Aorta (tissue), 5 donors: ENCODE measurements at places on chromosomes 16 and 17. TPM values are rescaled to one million over a fixed set of nuclear protein-coding genes. Genes with fewer than 3 reads are reported as not detected.

GRCh38 chr17:4856271-4856936 lies 23.3 kb downstream of the MINK1 start:
- DNase-seq = no peak
- no peak overlapping the region for H3K27ac ChIP-seq
- no peaks in the 10 kb centered on the region for H3K27me3 ChIP-seq
- H3K4me1 ChIP-seq = no peaks in the 10 kb centered on the region
- no peaks in the 10 kb centered on the region for H3K36me3 ChIP-seq

DNA sequence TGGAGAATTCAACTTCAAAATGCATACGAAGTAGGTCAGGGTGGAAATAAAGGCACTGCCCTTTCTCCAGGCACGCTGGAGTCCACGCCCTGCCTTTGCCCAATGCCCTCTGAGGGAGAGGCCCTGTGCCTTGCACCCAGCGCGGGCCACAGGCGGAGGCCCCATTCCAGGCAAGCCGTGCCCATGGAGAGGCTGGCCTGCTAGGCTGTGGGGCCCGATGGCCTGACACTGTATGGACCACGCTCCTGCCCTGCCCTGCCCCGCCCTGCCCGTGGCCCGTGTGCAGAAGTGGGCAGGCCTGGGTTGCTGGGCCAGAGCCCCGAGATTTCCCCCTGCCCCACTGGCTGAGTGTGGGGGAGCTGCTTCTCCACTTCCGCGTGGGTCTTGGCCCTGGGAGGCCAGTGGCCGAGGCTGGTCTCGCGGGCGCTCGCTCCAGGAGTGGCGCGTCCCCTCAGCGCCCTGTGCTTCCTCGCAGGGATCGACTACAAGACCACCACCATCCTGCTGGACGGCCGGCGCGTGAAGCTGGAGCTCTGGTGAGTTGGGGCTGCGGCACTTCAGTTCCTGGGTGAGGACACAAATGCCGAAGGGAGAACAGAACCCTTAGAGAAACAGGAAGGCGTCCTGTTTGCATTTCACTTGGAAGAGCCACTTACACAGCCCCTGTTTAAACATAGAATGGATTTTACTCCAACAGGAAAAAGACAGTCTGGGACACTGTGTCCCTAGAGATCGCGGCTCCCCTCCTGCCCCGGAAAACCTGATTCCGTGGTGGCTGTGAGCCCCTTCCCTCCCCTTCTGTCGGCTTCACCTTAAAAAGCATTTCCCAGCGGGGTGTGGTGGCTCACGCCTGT lies 13.8 kb upstream of the WFIKKN1 start:
- no peaks in the 10 kb centered on the region for H3K4me1 ChIP-seq
- no peak for DNase-seq
- no peaks in the 10 kb centered on the region for H3K27me3 ChIP-seq
- no peaks in the 10 kb centered on the region for H3K36me3 ChIP-seq
- no peak overlapping the region for H3K27ac ChIP-seq

DNA sequence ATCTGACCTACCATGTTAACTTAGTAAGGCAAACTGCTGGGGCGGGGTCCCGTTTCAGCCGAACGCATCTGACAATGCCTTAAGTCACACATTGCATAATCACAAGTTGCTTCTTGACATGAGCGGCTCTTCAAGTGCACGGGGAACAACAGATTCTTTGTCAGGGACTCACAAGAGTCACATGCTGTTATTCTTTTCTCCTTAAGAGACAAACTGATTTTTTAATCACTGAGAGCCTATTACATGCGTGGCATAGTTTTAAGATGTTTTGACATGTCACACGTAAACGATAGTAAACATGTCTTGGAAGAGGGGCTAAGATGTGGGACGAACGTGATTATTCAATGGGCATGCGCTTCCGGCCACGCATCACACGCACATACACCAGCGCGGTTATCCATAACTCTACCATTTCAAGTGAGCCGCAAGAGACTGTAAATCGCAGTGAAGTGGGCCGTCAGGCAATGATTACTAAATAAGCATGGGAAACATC lies 63.4 kb downstream of the ADCY9 start:
- H3K4me3 ChIP-seq = peak overlapping the region; percentile 4
- peak overlapping the region; percentile 72 for H3K27ac ChIP-seq
- H3K36me3 ChIP-seq = no peaks in the 10 kb centered on the region
- peak; percentile 64 for DNase-seq
- H3K27me3 ChIP-seq = no peaks in the 10 kb centered on the region

- DNase-seq = no peak
- no peak overlapping the region for H3K4me3 ChIP-seq
- no peak overlapping the region for H3K27ac ChIP-seq
- H3K27me3 ChIP-seq = no peaks in the 10 kb centered on the region
Observed at GRCh38 chr16:3587547-3588110, 10.4 kb upstream of the NLRC3 start.

- no peaks in the 10 kb centered on the region for H3K27me3 ChIP-seq
- peak overlapping the region; percentile 50 for H3K27ac ChIP-seq
- H3K4me1 ChIP-seq = peaks cover 2% of the 10 kb centered on the region
Observed at GRCh38 chr17:68456339-68457167, 743 bp downstream of the WIPI1 start.

DNA sequence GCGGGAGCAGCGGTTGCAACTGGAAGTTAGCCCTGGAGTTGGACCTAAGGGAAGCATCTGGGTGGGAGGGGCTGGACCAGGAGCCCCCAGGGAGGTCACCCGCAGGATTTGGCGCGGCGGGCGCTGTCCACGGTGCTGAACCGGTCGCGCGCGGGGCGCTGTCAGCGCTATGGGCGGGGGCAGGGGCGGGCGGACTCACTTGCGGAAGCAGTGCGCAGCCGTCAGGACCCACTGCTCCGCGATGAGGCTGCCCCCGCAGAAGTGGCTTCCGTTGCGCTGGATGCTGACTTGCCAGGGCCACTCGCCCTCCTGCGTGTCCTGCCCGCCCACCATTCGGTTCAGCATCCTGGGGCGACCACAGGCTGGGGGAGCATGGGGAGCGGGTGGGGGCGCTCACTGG lies 4.5 kb downstream of the PRSS27 start:
- H3K4me1 ChIP-seq = no peaks in the 10 kb centered on the region
- no peak overlapping the region for H3K27ac ChIP-seq
- peak; percentile 90 for DNase-seq
- no peaks in the 10 kb centered on the region for H3K36me3 ChIP-seq
- no peaks in the 10 kb centered on the region for H3K27me3 ChIP-seq
- no peak overlapping the region for H3K4me3 ChIP-seq

DNA sequence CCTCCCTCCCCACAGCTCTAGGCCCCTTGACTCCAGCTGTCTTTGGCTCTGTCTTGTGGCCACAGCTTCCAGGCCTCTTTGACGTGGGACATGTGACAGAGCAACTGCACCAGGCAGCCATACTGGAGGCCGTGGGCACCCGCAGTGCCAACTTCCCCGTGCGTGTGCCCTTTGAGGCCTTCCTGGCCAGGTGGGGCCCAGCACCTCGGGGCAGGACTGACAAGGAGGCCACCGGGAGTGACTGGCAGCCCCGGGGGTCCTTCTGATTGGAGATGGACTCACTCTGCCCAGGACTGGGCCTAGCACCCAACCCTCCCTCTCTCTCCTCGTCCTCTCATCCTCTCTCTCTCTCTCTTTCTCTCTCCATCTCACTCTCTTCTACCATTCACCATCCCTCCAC lies 15.5 kb downstream of the MYO15B start:
- no peak for DNase-seq
- H3K4me1 ChIP-seq = no peaks in the 10 kb centered on the region
- H3K27me3 ChIP-seq = no peaks in the 10 kb centered on the region
- no peak overlapping the region for H3K27ac ChIP-seq
- H3K4me3 ChIP-seq = no peak overlapping the region

GRCh38 chr17:21376759-21377690 lies 868 bp downstream of the KCNJ12 start:
- no peaks in the 10 kb centered on the region for H3K36me3 ChIP-seq
- H3K27me3 ChIP-seq = no peaks in the 10 kb centered on the region
- no peak overlapping the region for H3K27ac ChIP-seq
- no peaks in the 10 kb centered on the region for H3K4me1 ChIP-seq
- DNase-seq = no peak
- peak overlapping the region; percentile 15 for H3K4me3 ChIP-seq

DNA sequence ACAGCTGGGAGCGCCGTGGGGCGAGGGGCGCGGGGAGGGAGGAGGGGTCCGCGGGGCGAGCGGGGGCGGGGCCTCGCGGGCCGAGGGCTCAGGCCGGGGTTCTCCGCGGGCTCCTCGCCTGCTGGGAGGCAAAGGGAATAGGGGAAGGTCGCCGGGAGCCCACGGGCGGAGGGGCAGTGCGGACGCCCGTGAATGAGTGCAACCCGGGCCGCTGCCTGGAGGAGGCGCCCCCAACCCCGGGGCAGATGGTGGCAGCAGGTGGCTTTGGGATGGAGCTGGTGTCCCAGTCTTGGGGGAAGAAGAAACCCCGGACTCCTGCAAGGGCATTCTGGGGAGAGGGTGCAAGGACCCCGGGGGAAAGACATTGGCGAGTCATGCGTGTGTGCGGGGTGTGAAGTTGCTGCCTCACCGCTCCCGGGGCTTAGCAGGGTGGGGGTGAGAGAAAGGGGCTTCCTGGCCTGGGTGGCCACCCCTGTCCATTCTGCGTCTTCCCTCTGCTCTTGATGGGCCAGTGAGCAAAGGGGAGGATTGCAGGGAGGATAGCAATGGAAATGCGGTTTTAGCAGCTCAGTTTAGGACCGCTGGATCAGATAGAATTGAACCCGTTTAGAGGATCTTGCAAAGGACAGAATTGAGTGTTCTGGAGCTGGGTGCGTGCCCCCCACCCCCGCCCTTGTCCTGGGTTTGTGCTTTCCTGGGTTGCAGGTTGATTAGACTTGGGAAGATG lies 526 bp downstream of the KIAA0513 start:
- H3K27me3 ChIP-seq = no peaks in the 10 kb centered on the region
- DNase-seq = peak; percentile 61
- H3K27ac ChIP-seq = no peak overlapping the region

GRCh38 chr17:35051183-35051578 lies 12.3 kb downstream of the RFFL start:
- H3K27me3 ChIP-seq = no peaks in the 10 kb centered on the region
- DNase-seq = no peak
- H3K4me3 ChIP-seq = no peak overlapping the region
- peaks cover 2% of the 10 kb centered on the region for H3K4me1 ChIP-seq
- no peak overlapping the region for H3K27ac ChIP-seq
- H3K36me3 ChIP-seq = no peaks in the 10 kb centered on the region

DNA sequence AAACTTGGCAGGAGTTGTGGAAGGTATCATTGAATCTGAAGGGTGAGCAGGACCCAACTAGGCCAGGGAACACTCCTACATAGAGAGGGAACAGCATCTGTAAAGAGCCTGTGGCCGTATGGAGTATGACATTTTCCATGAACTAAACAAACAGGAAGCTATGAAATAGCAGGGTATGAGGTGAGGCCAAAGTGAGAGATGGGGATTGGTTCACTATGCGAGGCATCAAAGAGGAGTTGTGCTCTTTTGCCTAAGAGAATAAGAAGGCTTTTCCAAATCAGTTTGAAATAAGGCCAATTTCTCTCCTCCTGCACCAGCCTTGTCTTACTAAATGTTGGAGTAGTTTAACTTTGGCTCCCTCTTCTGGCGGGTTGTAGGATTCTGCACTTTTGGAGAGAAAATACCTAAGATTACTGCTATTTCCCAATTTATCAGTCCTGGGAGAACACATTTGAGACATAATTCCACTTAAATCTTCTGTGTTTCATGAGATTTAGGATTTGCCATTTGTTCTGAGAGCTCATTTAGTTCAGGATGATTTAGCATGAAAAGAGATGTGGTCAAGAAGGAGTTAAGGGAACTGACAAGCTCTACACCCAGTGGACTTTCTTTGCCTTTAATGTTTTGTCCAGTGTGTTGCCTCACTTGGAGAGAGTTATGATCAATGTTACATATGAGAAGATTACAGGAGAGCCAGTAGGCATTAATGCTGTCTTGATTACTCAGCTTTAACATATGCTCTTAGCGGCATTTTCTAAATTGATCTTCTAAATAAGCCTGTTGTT lies 55.4 kb downstream of the TNRC6C start:
- H3K27me3 ChIP-seq = no peaks in the 10 kb centered on the region
- H3K36me3 ChIP-seq = peaks cover 3% of the 10 kb centered on the region
- no peak overlapping the region for H3K4me3 ChIP-seq
- no peak for DNase-seq
- H3K4me1 ChIP-seq = no peaks in the 10 kb centered on the region

GRCh38 chr16:83994087-83994486 lies 26.0 kb downstream of the NECAB2 start:
- H3K27me3 ChIP-seq = no peaks in the 10 kb centered on the region
- no peak for DNase-seq
- H3K36me3 ChIP-seq = no peaks in the 10 kb centered on the region
- no peak overlapping the region for H3K4me3 ChIP-seq
- no peak overlapping the region for H3K27ac ChIP-seq
- no peaks in the 10 kb centered on the region for H3K4me1 ChIP-seq

- no peak overlapping the region for H3K27ac ChIP-seq
- H3K36me3 ChIP-seq = no peaks in the 10 kb centered on the region
- H3K27me3 ChIP-seq = no peaks in the 10 kb centered on the region
- no peak overlapping the region for H3K4me3 ChIP-seq
Observed at GRCh38 chr16:17084130-17084529, 386.6 kb downstream of the XYLT1 start.

DNA sequence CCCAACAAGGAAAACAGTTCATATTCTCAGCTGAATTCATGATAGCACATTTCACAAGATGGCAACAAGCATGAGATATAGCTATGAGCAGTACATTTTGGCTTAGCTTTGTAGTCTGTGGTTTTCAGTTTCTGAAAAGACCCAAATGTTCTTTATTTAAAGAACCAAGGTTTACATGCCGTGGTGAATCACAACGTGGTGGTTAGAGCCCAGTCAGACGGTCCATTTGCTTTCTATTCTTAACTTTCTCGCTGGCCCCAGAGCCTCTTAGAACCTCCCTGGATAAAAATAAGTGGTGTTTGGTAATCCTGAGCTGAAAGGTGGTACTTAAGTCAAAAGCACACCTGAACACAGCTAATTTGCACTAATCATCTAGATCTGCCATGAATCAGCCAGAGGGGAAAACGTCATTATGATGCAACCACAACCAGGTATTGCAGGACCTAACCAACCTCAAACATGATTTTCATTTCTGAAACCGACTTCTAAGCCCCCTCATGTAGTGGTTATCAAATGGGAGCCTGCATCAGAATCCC lies 18.6 kb upstream of the HAPSTR1 start:
- no peak overlapping the region for H3K4me3 ChIP-seq
- H3K36me3 ChIP-seq = no peaks in the 10 kb centered on the region
- no peak for DNase-seq
- H3K27ac ChIP-seq = no peak overlapping the region
- H3K27me3 ChIP-seq = no peaks in the 10 kb centered on the region

- H3K36me3 ChIP-seq = no peaks in the 10 kb centered on the region
- DNase-seq = peak; percentile 31
- no peaks in the 10 kb centered on the region for H3K4me1 ChIP-seq
Observed at GRCh38 chr16:31367853-31368252, 12.9 kb downstream of the ITGAX start.

The PYY gene
- not detected for total RNA-seq

The DLX4 gene
- 0.39 TPM for total RNA-seq

The CLEC3A gene
- total RNA-seq = not detected

The SNRNP25 gene
- 11.1 TPM for total RNA-seq

The CD300E gene
- 4.3 TPM for total RNA-seq

The ABCC12 gene
- total RNA-seq = not detected

The ADGRG3 gene
- total RNA-seq = 0.84 TPM

The CACNG4 gene
- not detected for total RNA-seq
